Stimulated activated CD8-positive, alpha-beta memory T cell treated with anti-CD3 and anti-CD28 coated beads, Interleukin-4, amount 100 ng/mL, for 4 hours (primary cell): ENCODE measurements at places on chromosomes 7 and 10.

DNA sequence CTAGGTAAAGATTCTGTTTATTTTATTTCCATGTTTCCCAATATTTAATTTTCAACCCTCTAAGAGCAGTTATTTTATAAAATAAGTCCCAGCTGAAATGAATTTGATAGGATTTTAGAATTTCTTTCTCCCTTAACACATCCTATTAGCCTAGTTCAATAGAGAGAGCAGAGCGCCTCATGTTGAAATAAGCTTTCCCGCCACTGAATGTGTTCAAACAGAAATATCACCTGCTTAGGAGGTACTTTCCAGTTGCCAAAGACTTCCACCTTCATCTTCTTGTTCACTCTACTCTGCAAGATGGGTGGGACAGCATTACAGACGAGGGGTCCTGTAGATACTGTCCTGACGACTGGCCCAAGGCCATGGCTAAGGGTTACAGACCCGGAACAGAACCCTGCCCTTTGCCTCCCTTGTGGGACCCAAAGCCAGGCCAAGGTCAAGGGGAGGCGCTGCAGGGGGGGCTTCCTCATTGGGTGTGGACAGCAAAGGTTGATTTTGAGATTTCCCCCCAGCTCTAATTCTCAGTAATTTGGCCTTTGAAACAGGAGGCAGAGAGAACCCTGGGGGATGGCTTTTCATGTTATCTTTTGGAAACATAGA lies 62.0 kb downstream of the PARP12 start:
- no peak for DNase-seq

GRCh38 chr7:127873151-127873550 lies 158.1 kb downstream of the LRRC4 start:
- no peak for DNase-seq

DNA sequence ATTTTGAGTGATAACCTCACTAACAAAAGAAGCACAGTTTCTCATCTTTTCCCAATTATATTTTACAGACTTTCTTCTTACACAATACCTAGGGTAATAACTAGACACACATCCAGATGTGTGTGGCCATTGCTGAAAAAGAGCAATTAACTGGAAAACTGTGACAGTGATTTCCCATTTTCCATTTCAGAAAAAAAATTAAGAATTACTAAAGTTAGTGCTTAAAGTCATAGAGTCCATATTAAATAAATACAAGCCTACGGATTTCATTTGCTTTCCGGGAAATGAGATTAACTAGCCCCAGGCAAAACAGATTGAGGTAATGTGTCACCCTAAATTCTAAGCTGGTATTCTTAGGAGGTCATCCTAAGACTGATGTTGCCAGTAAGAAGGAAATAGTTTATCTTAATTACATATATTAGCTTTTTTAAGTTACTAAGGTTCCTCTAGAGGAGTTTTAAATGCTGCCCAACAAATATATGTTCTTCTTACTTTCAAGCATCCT lies 10.2 kb upstream of the MACC1 start:
- DNase-seq: no peak

GRCh38 chr10:97669571-97669970 lies 17.5 kb downstream of the AVPI1 start:
- DNase-seq: no peak

- DNase-seq: no peak
These were observed 1.2 kb downstream of the SLC4A2 start for GRCh38 chr7:151060416-151061212.

- no peak for DNase-seq
These were observed 6.3 kb downstream of the IQCE start for GRCh38 chr7:2564970-2565540.

DNA sequence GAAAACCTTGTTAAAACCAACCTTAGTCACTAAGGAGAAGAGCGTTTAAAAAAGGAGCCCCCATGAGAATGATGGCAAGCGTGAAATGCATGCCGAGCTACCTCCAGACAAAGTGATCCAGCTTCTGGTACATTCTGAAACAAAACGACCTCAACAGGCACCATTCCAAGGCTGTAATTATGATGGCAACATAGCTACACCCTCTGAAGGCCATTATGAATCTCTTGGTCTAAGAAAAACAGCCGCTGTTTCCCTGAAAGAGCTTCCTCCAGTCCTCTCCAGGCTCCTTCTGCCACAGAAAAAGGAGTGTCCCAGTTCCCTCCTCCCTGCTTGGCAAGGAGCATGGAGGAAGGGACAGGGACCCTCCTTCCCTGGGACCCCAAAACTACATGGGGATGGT lies 50.0 kb upstream of the ABLIM1 start:
- DNase-seq: no peak

GRCh38 chr7:112510001-112510742 lies 29.4 kb downstream of the LSMEM1 start:
- DNase-seq: no peak

DNA sequence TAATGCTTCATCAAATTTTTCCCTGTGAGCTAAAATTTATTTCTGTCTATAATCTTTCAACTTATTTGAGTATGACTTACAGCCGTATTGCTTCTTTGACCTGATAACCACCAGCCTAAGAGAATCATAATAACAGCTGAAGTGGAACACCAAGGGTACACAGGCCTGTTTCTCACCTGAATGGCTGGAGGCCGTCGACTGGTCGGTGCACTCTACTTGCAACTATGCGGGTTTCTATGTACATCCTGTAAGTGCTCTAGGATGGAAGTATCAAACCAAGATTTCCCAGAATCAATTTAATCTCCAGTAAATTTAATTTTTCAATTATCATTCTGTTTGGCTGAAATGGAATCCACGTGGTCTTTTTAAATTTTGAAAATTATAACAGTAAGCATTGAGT lies 504.8 kb upstream of the PHF14 start:
- DNase-seq: no peak

DNA sequence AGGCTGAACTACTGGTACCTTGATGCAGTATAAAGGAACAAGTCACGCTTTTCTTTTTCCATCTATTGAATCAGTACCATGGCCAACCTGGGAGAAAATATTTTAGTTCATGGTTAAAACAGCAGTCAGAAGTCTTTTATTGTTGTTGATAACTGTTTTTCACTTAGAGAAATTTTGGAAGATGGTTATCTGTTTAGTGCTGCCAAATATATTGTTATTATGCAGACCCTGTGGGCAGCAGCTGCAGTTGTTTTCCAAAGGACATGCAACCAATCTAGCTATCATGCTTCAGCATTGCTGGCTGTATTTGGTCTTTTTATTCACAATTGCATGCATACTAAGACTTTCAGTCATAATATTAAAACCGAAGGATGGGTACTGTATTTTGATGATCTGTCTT lies 169.5 kb downstream of the BBS9 start:
- DNase-seq: no peak

- no peak for DNase-seq
These were observed at the start of gene PON3 for GRCh38 chr7:95396136-95397032. PON3 (minus strand) TSS chr7:95396375; CDS start chr7:95396350, 25 bp downstream.

DNA sequence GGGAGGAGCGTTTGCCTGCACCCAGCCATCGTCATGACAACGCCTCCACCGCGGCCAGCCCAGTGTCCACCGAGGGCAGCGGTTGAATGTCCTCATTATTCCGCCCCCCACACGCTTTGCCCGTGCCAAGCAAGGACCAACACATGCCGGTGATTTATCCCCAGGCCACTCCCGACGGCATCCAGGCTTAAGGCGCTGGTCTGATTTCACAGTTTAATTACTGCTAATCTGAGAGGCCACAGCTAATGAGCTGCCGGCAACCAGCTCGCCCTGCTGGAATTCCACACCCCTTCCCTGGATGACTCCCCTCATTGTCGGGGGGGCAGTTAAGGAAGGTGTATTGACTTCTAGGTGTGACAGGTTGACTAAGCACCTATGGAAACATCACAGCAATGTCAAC lies 432.3 kb downstream of the DNAJB6 start:
- no peak for DNase-seq

GRCh38 chr7:12488341-12488740 lies 82.2 kb upstream of the SCIN start:
- DNase-seq: no peak

- DNase-seq: no peak
These were observed 237.9 kb downstream of the C7orf25 start for GRCh38 chr7:42673951-42674350.

DNA sequence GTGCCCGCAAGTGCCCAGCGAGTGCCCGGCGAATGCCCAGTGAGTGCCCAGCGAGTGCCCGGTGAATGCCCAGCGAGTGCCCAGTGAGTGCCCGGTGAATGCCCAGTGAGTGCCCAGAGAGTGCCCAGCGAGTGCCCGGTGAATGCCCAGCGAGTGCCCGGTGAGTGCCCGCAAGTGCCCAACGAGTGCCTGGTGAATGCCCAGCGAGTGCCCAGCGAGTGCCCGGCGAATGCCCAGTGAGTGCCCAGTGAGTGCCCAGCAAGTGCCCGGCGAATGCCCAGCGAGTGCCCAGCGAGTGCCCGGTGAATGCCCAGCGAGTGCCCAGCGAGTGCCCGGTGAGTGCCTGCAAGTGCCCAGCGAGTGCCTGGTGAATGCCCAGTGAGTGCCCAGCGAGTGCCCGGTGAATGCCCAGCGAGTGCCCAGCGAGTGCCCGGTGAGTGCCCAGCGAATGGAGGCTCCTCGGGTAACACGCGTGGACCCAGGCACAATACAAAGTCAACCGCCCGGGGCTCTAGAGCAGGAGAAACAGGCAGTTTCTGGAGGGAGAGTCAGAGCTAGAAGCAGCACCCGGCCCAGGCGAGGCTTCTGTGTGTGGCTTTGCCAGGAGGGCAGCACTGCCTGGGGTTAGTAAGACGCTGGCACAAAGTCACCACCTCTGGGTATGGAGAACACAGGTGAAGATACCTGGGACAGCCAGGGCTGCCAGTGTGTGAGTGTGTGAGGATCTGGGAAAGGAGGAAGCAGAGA lies 38.2 kb upstream of the CFAP46 start:
- no peak for DNase-seq

- no peak for DNase-seq
These were observed 191.5 kb downstream of the OTUD1 start for GRCh38 chr10:23630376-23630775.

GRCh38 chr7:41185851-41186250 lies 517.0 kb downstream of the INHBA start:
- no peak for DNase-seq

- DNase-seq: no peak
These were observed 11.1 kb downstream of the H2BK1 start for GRCh38 chr7:151198945-151199848.

DNA sequence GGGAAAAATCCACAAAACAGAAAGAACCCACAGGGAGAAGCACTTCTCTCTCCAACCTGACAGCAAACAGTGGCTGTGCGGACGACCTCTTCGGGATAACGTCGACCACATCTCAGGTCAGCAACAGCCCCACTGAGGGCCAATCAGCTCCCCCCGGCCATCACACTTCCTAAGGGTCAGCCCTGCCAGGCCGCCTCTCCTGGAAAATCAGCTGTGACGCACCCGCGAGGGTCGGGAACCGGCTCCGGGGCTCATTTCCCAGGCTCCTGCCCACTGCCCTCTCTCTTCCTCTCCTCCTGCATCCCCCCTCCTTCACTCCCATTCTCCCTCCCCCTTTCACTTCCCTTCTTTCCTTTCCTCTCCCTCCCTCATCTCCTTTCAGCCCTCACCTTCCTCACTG lies 118.3 kb downstream of the DIP2C start:
- DNase-seq: no peak

- DNase-seq: no peak
These were observed 17.2 kb downstream of the EBF3 start for GRCh38 chr10:129946859-129947258.

DNA sequence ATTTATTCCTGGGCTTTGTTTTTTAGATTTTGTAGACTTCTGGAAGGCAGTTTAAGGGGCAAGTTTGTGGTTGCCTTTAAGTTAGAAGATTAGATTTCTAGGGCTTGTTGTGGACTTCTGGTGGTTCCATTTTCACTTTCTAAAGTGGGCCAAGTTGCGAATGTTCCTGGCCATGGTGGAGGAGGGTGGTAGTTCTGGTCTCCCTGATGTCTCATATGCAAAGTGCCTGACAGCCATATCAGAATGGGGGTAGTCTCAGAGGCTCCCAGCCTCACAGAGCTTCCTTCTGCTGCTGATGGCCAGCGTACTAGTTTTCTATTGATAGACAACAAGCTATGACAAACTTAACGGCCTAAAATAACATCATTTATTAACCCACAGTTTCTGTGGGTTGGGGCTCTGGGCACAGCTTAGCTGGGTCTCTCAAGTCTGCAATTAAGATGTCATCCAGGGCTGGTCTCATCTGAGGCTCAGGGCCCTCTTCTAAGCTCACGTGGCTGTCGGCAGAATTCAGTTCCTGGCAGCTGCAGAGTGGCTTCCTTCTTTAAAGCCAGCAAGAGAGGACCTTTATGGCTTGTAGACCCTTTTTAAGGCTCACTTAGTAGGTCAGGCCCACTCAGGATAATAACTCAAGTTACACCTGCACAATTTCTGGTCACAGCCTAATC lies 44.8 kb downstream of the BMPER start:
- DNase-seq: no peak

DNA sequence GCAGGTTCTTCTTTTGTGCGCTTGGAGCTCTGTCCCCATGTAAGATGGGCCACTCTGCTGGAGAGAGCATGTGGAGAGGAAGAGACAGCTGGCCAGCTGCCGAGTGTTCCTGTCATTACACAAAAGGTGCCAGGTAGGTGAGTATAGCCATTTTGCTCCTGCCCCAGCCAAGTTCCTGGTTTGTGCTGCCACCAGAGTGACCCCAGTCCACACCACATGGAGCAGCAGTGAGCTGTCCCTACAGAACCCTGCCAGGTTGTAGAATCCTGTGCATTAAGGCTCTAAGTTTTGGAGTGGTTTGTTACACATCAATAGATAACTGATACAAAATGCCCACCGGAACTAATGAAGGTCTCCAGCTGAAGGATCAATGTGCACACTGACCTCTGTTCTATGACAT lies 84.6 kb upstream of the GHITM start:
- no peak for DNase-seq

GRCh38 chr10:77228559-77228958 lies 409.0 kb downstream of the KCNMA1 start:
- DNase-seq: no peak

DNA sequence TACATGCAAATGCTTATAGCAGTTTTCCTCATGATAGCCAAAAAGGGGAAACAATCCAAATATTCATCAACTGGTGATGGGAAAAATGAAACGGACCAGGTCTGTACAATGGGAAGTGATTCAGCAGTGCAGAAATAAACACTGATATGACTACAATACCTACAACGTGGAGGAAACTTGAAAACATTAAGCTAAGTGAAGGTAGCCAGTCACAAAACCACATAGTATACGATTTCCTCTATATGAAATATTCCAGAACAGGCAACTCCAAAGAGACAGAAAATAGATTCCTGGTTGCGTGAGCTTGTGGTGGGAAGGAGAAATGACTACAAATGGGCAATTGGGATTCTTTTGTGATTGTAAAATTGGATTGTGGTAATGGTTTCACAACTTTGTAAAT lies 263.1 kb upstream of the PITRM1 start:
- DNase-seq: no peak

GRCh38 chr7:30705008-30705407 lies 22.8 kb upstream of the CRHR2 start:
- no peak for DNase-seq

DNA sequence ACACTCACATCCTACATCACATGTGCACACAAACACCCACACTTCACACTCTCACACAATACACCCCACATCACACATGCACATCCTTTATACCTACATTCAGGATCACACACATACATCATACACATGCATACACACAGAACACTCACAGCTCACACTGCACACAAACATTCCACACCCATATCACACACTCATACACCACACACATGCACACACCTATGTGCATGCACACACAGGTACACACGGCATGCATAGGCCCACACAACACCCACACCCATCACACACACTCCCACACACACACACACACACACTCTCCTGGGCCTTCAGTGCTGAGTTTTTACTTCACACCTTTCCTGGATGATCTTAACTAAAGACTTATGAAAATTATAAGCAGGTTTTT lies 220.5 kb downstream of the DNAJB6 start:
- no peak for DNase-seq

- no peak for DNase-seq
These were observed 18.6 kb upstream of the IFIT2 start for GRCh38 chr10:89283025-89283935.
